ENCODE measurements at places on chromosomes 12 and 14. TPM values are rescaled to one million over a fixed set of nuclear protein-coding genes. Genes with fewer than 3 reads are reported as not detected.

The SDR9C7 gene
- total RNA-seq, result not detected

The RASSF9 gene
- not detected for total RNA-seq

The IFNG gene
- total RNA-seq, result 9.9 TPM

The HOXC10 gene
- not detected for total RNA-seq

The PTCSC3 gene
- not detected for total RNA-seq

The LGR5 gene
- total RNA-seq, result not detected

The ITGB7 gene
- 107 TPM for total RNA-seq

The KRT5 gene
- total RNA-seq, result not detected

The GATC gene
- 16.6 TPM for total RNA-seq

The CCDC177 gene
- not detected for total RNA-seq

The GPR137C gene
- 0.08 TPM for total RNA-seq

The TAS2R31 gene
- total RNA-seq, result 1.0 TPM

The SLC10A1 gene
- total RNA-seq, result not detected

The SLC25A29 gene
- total RNA-seq, result 19.4 TPM

The TMEM63C gene
- total RNA-seq, result 0.47 TPM

The TRIM9 gene
- 0.57 TPM for total RNA-seq

The PTPRQ gene
- not detected for total RNA-seq

The PALS1 gene
- total RNA-seq, result 13.9 TPM

The PRPH gene
- not detected for total RNA-seq

The CCDC38 gene
- not detected for total RNA-seq

The TGM1 gene
- 3.8 TPM for total RNA-seq

The ADAMTS20 gene
- total RNA-seq, result not detected

The TRMT61A gene
- total RNA-seq, result 10.9 TPM

The ZNF140 gene
- total RNA-seq, result 9.1 TPM

The OAS2 gene
- 9.2 TPM for total RNA-seq

The SRGAP1 gene
- total RNA-seq, result 0.03 TPM

The TUBA1C gene
- total RNA-seq, result 25.5 TPM

The RGS6 gene
- total RNA-seq, result not detected

The PTPRR gene
- total RNA-seq, result not detected

The C12orf54 gene
- not detected for total RNA-seq

The PLBD1 gene
- total RNA-seq, result not detected

The SIRT4 gene
- not detected for total RNA-seq

The GPRC5A gene
- not detected for total RNA-seq
